ENCODE measurements at places on chromosomes 7 and 10. TPM values are rescaled to one million over a fixed set of nuclear protein-coding genes. Genes with fewer than 3 reads are reported as not detected.

GRCh38 chr10:12337453-12338372, 11.6 kb upstream of the CAMK1D start:
- H3K27me3 ChIP-seq, result no peaks in the 10 kb centered on the region
- no peak for DNase-seq
- no peak overlapping the region for H3K4me3 ChIP-seq
- H3K4me1 ChIP-seq, result no peaks in the 10 kb centered on the region
- no peaks in the 10 kb centered on the region for H3K36me3 ChIP-seq
- no peak overlapping the region for H3K27ac ChIP-seq

GRCh38 chr10:71767420-71768035, 5.8 kb downstream of the VSIR start:
- no peak for DNase-seq
- peak overlapping the region; percentile 85 for H3K27ac ChIP-seq
- H3K4me3 ChIP-seq, result no peak overlapping the region
- no peaks in the 10 kb centered on the region for H3K36me3 ChIP-seq

- no peak for DNase-seq
- peaks cover 7% of the 10 kb centered on the region for H3K4me1 ChIP-seq
- H3K36me3 ChIP-seq, result no peaks in the 10 kb centered on the region
- no peaks in the 10 kb centered on the region for H3K27me3 ChIP-seq
- H3K27ac ChIP-seq, result no peak overlapping the region
- H3K4me3 ChIP-seq, result no peak overlapping the region
Measured at GRCh38 chr7:141012696-141013344, 1.9 kb downstream of the MRPS33 start.

The ABCA13 gene
- 0.83 TPM for total RNA-seq

The POP7 gene
- total RNA-seq, result 23.9 TPM
